H9 (cell line): ENCODE measurements at places on chromosomes 2 and 18. TPM values are rescaled to one million over a fixed set of nuclear protein-coding genes. Genes with fewer than 3 reads are reported as not detected.

The DNER gene
- 1.0 and 1.1 TPM in 2 replicates for total RNA-seq

The ANKRD30B gene
- not detected in 2 replicates for total RNA-seq

The CD8B2 gene
- not detected in 2 replicates for total RNA-seq

The UXS1 gene
- total RNA-seq: 46.3 and 48.4 TPM in 2 replicates

The MATN3 gene
- 12.2 and 13.5 TPM in 2 replicates for total RNA-seq

The NEB gene
- 0.75 and 0.98 TPM in 2 replicates for total RNA-seq

The DNAH7 gene
- 0.09 TPM in 1 of 2 replicates, not detected in the other for total RNA-seq

The MRPL44 gene
- total RNA-seq: 46.1 and 47.8 TPM in 2 replicates

The RGPD6 gene
- 14.4 and 18.0 TPM in 2 replicates for total RNA-seq

The SNX17 gene
- total RNA-seq: 78.1 and 81.1 TPM in 2 replicates

The LRATD1 gene
- total RNA-seq: 0.31 and 0.39 TPM in 2 replicates

The LDLRAD4 gene
- 1.8 and 3.9 TPM in 2 replicates for total RNA-seq

The GATA6 gene
- 0.04 TPM in 1 of 2 replicates, not detected in the other for total RNA-seq

The PCGF1 gene
- 23.8 and 28.1 TPM in 2 replicates for total RNA-seq

The ASTL gene
- 0.72 and 0.81 TPM in 2 replicates for total RNA-seq

The CCL20 gene
- total RNA-seq: not detected in 2 replicates
